ENCODE measurements at places on chromosomes 2 and 18. TPM values are rescaled to one million over a fixed set of nuclear protein-coding genes. Genes with fewer than 3 reads are reported as not detected.
A peak's percentile ranks its signal among the peaks of the same experiment; 100 is the strongest.

DNA sequence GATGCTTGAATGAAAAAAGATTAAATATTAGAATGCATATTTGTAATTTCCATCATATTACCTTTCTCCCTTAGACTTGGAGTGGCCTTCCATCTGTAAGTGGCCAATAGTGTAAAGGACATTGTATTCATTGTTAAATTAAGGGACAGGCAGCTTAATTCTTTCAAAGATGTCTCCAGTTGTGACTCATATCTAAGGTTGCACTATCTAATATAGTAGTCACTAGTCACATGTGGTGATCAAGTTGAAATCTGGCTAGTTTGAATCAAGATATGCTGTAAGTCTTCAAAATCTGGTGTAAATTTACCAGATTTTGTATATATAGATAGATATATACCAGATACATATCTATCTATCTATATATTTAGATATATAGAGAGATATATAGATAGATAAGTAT is 52.4 kb upstream of the AGPS start:
- H3K4me3 ChIP-seq, result no peak overlapping the region
- H3K36me3 ChIP-seq, result no peaks in the 10 kb centered on the region
- H3K4me1 ChIP-seq, result no peaks in the 10 kb centered on the region
- H3K27me3 ChIP-seq, result no peaks in the 10 kb centered on the region
- no peak overlapping the region for H3K27ac ChIP-seq
- no peak for DNase-seq

- H3K4me1 ChIP-seq, result no peaks in the 10 kb centered on the region
- no peak overlapping the region for H3K27ac ChIP-seq
- peaks cover 3% of the 10 kb centered on the region for H3K36me3 ChIP-seq
- H3K27me3 ChIP-seq, result no peaks in the 10 kb centered on the region
Measured at GRCh38 chr2:128466776-128467175, 148.1 kb upstream of the HS6ST1 start.

DNA sequence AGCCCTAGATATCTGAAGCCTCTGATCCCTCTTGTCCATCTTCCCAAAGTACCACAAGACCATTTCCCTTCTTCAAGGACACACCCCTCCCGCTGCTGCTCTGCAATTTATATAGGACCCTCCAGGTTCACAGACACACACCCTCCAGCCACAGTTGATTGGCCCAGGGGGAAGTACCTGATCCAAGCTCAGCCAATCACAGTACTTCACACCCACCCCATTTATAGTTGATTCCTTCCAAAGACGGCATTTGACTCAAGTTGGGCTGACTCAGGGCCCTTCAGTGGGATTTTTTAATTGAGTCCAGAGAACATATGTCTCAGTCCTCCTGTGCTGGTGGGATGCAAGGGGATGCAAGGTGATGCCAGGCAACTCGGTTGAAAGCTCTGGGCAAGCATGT is 59.2 kb downstream of the GYPC start:
- H3K4me3 ChIP-seq, result no peak overlapping the region
- no peaks in the 10 kb centered on the region for H3K4me1 ChIP-seq
- DNase-seq, result no peak
- H3K36me3 ChIP-seq, result no peaks in the 10 kb centered on the region
- no peaks in the 10 kb centered on the region for H3K27me3 ChIP-seq

DNA sequence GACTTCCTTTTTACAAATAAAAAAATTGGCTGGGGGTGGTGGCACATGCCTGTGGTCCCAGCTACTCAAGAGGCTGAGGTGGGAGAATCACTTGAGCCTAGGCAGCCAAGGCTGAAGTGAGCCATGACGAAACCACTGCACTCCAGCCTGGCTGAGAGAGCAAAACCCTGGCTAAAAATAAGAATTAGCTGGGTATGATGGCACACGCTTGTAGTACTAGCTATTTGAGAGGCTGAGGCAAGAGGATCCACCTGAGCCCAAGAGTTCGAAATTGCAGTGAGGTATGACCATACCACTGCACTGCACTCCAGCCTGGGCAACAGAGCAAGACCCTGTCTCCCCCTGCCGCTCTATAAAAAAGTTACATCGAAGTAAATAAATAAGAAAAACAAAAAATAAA is 33.7 kb downstream of the GFPT1 start:
- DNase-seq, result no peak
- H3K36me3 ChIP-seq, result peaks cover 16% of the 10 kb centered on the region
- H3K27me3 ChIP-seq, result no peaks in the 10 kb centered on the region
- no peak overlapping the region for H3K4me3 ChIP-seq
- no peaks in the 10 kb centered on the region for H3K4me1 ChIP-seq

GRCh38 chr2:221120643-221121042 is 451.5 kb downstream of the EPHA4 start:
- no peaks in the 10 kb centered on the region for H3K36me3 ChIP-seq
- no peak overlapping the region for H3K4me3 ChIP-seq
- no peaks in the 10 kb centered on the region for H3K27me3 ChIP-seq
- DNase-seq, result no peak
- no peaks in the 10 kb centered on the region for H3K4me1 ChIP-seq

DNA sequence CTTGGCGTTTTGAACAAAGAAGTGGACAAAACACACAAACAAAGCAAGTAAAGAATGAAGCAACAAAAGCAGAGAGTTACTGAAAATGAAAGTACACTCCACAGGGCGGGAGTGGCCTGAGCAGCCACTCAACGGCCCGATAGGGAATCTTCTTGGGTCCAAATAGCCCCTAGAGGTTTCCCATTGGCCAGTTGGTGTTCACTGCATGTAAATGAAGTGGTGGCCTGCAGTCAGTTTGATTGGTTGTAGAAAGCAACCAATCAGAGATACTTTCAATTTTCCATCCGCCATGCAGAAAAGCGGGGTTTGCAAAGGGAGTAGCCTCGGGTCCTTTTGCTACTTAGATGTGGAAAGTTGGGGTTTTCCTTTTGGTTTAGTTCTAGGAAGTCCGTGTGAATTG is 31.6 kb downstream of the CYBRD1 start:
- no peak for DNase-seq
- H3K4me3 ChIP-seq, result no peak overlapping the region
- H3K27me3 ChIP-seq, result no peaks in the 10 kb centered on the region
- H3K27ac ChIP-seq, result no peak overlapping the region
- peaks cover 70% of the 10 kb centered on the region for H3K36me3 ChIP-seq
- no peaks in the 10 kb centered on the region for H3K4me1 ChIP-seq

DNA sequence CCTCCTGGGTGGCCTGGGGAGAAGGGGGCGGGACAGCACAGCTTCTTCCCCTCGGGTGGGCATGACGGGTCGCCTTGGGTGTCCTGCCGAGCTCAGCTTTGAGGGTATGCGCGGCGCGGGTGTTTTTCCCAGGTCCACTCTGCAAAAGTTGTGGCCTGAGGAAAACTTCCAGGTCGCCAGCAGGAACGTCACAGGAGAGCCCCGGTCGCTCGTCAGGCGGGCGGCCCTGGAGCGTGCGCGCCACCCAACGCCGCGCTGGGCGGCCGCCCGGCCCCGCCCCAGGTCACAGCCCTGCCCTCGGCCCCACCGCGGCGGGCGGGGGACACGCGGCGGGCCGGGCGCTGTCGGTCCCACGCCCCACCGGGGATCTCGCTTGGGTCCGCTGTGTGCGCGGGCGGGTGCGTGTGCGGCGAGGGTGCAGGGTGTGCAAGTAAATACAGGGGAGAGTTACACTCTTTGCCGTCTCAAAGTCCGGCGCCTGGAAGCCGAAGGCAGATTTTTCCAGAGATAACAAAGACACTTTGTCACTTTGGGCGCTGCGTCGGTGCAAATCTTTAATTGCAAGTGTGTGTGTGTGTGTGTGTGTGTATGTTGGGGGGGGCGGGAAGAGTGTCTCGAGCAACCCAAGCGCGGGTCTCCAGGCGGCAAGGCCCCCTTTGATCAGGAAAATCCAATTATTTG is 616 bp upstream of the SP5 start:
- peak; percentile 28 for DNase-seq
- H3K27me3 ChIP-seq, result no peaks in the 10 kb centered on the region
- no peaks in the 10 kb centered on the region for H3K36me3 ChIP-seq
- H3K4me3 ChIP-seq, result peak overlapping the region; percentile 52

DNA sequence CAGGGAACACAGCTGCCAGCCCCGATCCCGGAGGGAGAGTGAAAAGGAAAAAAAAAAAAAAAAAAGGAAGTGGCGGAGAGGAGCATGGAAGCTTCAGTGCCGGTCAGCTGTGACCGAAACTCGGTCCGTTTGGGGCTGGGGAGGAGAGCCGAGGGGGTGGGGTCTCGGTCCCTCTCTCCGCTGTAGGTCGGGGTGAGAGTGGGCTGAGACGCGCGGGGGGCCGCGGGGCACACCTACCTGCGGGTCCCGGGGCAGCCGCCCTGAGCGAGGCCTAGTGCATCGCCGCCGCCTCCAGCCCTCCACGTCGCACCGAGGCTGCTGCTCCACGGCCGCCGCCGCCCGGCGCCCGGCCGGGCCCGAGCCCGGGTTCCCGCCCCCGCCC is 536 bp downstream of the VPS54 start:
- no peaks in the 10 kb centered on the region for H3K4me1 ChIP-seq
- peak overlapping the region; percentile 85 for H3K4me3 ChIP-seq
- no peaks in the 10 kb centered on the region for H3K27me3 ChIP-seq
- H3K36me3 ChIP-seq, result no peaks in the 10 kb centered on the region
- no peak for DNase-seq

DNA sequence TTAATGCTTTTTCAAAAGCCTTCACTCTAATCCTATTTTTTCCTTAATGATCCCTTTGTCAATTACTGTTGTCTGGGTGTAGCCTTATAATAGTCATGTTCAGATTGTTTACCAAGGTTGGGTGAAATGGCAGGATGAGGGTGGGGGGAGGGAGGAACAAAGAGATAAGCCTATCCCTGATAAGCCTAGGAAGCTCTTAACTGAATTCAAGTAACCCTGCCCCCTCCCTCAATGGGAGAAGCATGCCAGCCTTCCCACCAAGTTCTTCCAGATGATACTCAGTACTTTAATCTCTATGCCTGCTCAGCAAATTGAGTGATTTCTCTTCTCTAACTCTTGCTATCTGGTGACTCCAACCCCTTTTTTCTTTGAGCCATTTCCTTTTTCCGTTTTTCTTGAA is 180.3 kb upstream of the ETAA1 start:
- H3K36me3 ChIP-seq, result no peaks in the 10 kb centered on the region
- DNase-seq, result no peak
- H3K27me3 ChIP-seq, result no peaks in the 10 kb centered on the region

- no peaks in the 10 kb centered on the region for H3K4me1 ChIP-seq
- H3K4me3 ChIP-seq, result no peak overlapping the region
- DNase-seq, result no peak
- no peaks in the 10 kb centered on the region for H3K27me3 ChIP-seq
- no peaks in the 10 kb centered on the region for H3K36me3 ChIP-seq
Measured at GRCh38 chr2:201220102-201220570, 37.2 kb downstream of the CASP10 start.

DNA sequence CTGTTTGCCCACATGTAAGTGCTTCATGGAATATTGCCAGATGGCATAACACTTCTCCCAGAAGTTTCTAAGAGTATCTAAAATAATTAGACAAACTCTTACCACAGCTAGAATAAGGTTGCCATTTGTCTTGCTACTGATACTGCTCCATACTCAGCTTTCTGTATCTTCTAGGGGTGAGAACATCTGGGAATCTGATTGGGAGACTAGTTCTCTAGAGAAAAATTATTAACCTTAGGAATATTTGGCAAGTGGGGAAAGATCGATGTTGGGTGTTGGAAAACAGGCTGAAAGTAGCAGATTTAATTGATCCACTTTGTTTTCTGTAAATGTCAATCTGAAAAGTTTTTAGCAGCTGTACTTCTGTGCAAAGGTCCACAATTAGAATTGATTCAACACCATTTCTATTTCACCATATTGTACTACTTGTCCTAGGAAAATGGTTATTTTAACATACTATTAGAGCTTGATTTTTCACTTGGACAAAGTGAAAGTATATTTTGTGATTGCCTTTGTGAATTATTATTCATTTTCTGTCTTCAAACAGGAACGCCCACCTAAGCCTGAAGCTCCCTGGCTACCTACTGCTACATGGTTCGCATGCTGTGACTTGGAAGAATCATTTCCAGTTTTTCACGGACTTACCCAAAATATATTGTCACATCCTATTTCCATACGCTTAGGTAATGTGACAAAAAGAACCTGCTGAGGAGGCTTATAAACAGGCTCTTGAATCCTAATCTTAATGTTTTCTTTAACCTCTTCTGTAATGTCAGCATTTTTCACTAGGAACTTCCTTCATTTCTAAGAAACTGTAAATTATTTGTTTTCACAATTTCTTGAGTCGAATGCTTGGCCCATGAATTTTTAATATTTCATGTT is 147.7 kb downstream of the TRABD2A start:
- no peaks in the 10 kb centered on the region for H3K36me3 ChIP-seq
- no peak for DNase-seq
- no peak overlapping the region for H3K4me3 ChIP-seq

GRCh38 chr2:120871881-120872620 is 136.4 kb downstream of the GLI2 start:
- DNase-seq, result no peak
- no peak overlapping the region for H3K27ac ChIP-seq
- no peaks in the 10 kb centered on the region for H3K36me3 ChIP-seq
- no peaks in the 10 kb centered on the region for H3K27me3 ChIP-seq
- no peak overlapping the region for H3K4me3 ChIP-seq
- H3K4me1 ChIP-seq, result peaks cover 9% of the 10 kb centered on the region

DNA sequence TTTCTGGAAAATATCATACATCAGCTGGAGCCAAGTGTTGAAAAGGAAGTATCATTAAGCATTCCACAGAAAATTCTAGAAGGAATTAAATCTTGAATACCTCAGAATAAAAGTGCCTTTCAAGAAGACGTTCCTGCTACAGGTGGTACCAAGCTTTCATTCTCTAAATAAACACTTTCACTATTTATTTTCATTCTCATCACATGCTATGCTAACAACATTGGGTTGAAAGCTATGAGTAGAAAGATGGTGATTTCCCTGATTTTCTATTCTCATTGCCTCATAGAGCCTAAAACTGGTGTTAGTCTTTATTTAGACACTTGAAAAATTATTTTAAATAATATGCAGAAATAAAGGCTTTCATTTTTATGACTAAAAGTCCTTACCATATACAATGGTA is 324.7 kb downstream of the LRP1B start:
- H3K36me3 ChIP-seq, result no peaks in the 10 kb centered on the region
- no peaks in the 10 kb centered on the region for H3K4me1 ChIP-seq
- no peak overlapping the region for H3K27ac ChIP-seq
- no peaks in the 10 kb centered on the region for H3K27me3 ChIP-seq
- no peak overlapping the region for H3K4me3 ChIP-seq

DNA sequence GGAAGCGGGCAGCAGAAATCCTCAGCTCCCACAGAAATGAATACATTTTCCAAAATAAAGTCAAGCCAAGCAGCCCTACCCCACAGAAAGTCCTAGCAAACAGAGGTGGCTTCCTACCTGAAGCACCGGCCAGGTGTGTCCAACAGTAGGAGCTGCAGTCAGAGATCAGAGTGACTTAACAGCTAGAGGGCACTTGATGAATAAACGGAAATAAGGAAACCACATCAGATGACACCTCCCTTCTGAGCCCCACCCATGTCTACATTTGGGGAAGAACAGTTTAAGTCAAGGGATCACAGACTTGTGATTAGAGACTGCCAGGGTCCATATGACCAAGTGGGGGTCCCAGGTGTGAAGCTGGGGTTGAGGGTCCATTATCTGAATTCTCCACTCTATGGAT is at the start of gene CXCR1:
TSS of gene CXCR1 (minus strand) at position 172 of the 400 bp plus-strand sequence. CDS start 1,751 bp downstream, outside the sequence.
- no peak within 1 kb of the TSS for H3K27ac ChIP-seq
- no peaks in the 10 kb centered on the region for H3K36me3 ChIP-seq
- H3K27me3 ChIP-seq, result no peaks in the 10 kb centered on the region
- no peak within 1 kb of the TSS for H3K4me3 ChIP-seq

- no peaks in the 10 kb centered on the region for H3K27me3 ChIP-seq
- H3K36me3 ChIP-seq, result no peaks in the 10 kb centered on the region
- H3K27ac ChIP-seq, result no peak overlapping the region
- DNase-seq, result peak; percentile 86
Measured at GRCh38 chr2:237558961-237559641, 7.3 kb upstream of the PRLH start.

The DUSP2 gene
- 14.0 TPM for total RNA-seq

The EMILIN1 gene
- 69.5 TPM for total RNA-seq

The LYPD6B gene
- total RNA-seq, result not detected

The SCYGR4 gene
- total RNA-seq, result not detected

The TMEM37 gene
- total RNA-seq, result 15.3 TPM

The CTNNA2 gene
- 0.63 TPM for total RNA-seq

The INO80D gene
- 21.2 TPM for total RNA-seq

The SULT1C4 gene
- total RNA-seq, result 2.4 TPM

The LRRC30 gene
- not detected for total RNA-seq

All from tibial nerve (tissue), 4 donors.